ENCODE measurements at places on chromosomes 3 and 15.

DNA sequence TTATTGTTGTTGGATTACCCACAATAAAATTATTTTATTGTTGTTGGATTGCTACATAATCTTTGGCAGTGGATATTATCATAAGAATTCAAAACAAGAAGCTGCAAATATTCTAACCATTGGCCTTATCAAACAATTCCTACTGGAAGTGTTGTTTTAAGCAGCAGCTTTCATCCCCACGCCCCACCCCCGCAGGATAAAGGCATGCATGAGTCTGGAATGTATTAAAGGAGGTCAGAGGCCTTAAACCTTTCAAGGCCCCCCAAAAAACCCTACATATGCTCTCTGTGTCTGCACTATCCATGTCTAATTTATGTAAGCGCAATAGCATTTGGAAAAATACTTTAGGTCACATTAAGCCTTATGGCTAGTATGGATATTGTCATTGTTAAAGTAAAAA lies 23.1 kb downstream of the P3H2 start:
- DNase-seq = no peak

DNA sequence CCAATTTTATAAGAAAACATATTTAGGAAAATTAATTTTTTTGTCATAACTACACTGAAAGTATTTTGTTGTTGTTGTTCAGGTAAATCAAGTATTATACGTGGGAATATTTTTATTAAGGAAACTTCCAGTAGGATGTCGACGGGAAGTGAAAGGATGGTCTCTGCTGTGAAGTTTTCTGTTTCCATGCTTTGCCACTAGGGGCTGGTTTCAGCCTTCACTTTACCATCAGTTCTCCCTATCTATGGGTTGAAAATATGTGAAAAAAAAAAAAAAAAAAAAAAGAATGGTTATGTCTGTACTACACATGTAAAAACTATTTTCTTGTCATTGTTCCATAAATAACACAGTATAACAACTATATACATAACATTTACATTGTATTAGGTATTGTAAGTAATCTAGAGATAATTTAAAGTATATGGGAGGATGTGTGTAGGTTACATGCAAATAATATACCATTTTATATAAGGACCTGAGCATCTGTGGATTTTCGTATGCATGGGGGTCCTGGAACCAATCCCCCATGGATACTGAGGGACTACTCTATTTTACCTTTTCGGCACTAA lies 136.7 kb downstream of the SMAD6 start:
- no peak for DNase-seq

DNA sequence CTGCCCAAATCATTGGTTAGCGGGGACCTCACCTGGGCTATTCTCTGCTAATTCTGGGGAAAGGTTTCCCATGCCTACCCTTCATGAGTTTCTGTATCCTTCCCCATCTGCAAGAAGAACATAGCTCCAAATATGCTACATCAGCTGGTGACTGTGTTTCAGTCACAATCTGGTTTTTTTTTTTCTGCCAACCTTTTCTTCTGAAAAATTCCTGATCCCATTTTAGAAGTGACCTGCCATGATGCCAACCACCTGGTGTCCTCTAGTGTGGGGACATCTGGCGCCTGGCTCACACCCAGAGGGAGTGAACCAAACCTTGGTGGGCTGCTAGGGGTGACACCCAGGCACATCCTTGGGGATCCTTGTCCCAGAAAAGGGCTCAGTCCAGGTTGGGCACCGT lies 76.1 kb downstream of the CHRD start:
- no peak for DNase-seq

- DNase-seq = no peak
These were observed 122.4 kb downstream of the FOXP1 start for GRCh38 chr3:71461114-71461513.

DNA sequence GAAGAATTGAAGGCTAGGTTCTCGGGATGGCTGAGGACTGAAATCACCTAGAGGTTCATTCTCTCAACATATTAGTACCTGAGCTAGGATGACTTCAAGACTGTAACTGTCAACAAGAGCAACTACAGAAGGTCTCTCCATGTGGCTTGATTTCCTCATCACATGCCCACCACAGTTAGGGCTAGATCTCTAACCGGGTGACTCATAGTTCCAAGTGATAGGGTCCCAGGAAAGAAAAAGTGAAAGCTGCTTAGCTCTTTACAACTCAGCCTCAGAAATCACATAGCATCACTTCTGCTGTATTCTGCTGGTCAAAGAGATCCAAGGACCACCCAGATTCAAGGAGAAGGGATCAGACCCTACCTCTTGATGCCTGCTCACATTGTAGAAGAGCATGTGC lies 165.4 kb upstream of the AGTR1 start:
- no peak for DNase-seq

- DNase-seq = peak; percentile 92
These were observed 72.1 kb downstream of the LRIG1 start for GRCh38 chr3:66428733-66429132.

- DNase-seq = no peak
These were observed 149.9 kb upstream of the STT3B start for GRCh38 chr3:31382856-31383255.

DNA sequence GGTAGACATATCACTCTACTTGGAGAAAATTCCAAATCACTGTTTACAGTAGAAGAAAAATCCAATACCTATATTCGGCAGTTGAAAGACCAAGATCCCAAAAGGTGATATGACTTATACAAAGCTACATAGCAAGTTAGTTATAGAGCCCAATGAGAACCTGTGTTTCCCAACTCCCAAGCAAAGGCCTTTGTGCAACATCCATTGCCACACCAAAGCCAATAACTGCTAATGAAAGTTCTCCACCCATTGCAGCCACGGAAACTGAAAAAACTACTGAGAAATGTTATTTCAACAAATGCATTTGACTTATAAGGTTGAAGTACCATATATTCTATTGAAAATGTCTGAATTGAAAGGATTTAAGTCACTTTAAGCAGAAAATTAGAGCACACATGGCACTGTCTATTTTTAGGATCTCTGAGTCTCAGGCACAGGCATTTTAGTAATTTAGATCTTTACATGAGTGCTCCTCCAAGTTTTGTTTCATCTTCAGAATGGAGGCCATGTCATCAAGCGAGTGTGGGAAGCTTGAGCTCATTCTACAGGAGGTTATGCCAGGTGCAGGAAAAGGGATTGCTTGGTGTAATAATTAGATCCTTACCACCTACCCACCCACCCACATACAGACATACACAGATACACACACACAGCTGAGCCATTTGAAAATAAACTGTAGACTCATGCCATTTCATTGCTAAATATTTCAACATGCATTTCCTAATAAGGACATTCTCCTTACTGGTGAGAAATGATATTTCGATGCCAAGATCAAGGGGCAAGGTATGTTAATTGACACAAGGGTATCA lies 19.7 kb upstream of the ANO10 start:
- no peak for DNase-seq

DNA sequence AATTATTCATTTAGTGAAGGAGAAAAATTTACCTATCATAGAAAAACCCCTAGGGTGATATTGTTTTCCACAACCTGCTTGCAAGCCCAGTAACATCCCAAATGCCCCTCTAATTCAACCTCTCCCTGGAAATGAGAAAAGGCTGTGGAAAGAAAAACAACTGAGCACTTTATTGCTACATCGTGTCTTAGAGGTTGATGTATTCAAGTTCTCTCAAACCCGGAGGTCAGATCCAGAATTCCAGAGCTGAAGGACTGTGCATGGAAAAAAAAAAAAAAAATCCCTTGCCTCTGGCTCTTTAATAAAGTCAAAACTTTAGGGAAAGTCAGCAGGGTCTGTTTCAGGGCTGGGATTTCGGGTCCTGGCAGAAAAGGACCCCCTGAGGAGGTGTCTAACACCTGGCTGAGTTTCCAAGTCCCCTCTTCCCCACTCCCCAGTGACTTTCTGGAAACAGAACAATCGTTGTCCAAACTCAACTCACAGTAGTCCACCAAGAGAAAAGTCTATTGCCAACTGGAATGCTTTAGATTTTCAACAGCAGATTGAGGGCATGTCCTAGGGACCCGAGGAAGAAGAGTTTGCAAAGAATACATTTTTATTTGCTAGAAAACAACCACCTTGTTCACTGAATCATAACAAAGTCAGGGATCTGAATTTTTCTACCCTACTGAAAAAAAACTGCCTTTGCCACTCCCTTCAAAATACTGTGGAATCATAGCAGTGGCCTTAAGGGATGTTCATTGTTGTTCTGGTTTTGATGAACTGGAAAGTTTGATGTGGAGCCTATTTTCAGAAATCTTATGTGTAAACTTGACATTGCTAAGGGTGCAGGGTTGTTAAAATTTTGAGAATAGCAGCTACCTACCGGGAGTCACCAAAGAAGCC lies 207.5 kb upstream of the ADAMTS9 start:
- no peak for DNase-seq

DNA sequence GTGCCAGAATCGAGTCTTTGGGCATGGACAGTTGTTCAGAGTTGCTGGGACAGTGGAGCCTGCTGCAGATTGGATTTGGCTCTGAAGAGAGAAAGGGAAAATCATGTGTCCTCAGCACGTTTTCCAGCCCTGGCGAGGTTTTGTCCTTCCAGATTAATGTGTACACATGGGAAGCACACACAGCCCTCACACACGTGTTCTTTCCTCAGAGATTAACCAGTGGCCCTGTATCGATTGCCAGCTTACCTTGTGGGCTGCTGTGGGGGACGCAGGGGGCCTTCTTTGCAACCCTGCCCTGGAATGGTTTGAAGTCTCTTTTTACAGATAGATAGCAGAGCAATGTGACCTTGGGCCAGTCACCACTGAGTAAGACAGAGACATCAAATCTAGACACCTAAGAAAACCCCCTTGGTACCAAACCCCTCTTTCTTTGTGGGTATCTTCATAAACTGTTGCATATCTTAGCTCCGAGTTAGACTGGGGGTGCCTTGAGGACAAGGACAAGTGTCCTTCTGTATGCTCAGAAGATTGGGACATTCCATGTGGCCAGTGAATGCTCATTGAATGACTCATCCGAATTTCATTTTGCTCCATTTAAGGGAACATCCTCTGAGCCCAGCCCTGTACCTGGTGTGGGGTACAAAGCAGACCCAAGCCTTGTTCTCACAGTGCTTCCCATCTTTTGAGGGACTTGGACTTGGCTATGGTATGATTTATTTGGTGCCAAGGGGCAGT lies 48.0 kb downstream of the SMAD6 start:
- no peak for DNase-seq

Measured in SHP77 (cell line).